SJSA1 (cell line): ENCODE measurements at places on chromosomes 7 and 10.

- DNase-seq: no peak
These were observed 6.5 kb downstream of the WDR91 start for GRCh38 chr7:135204876-135205275.

GRCh38 chr10:1130226-1130625, 74.0 kb downstream of the WDR37 start:
- peak; percentile 20 for DNase-seq

DNA sequence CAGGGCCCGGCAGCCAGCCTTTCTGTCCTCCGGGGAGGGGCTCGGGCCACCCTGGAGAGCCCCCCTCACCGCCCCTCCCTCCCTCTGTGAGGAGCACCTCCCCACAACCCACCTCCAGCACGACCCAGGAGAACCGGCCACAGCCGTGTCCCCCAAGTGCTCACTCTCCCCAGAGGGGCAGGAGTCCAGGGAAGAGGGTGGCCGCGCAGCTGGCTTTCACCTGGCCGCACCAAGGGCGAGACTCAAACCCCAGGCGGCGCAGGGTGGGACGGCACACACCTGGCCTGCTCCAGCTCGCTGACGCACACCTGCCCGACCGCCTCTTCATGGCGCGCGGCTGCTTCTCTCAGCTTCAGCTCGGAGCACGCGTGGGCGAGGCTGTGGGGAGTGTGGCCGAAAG, 73.4 kb downstream of the CFAP46 start:
- no peak for DNase-seq

GRCh38 chr7:38585572-38586354, 45.4 kb downstream of the AMPH start:
- DNase-seq: no peak

GRCh38 chr7:25787336-25787735, 364.7 kb upstream of the NFE2L3 start:
- no peak for DNase-seq

GRCh38 chr10:75202321-75203045, 8.1 kb upstream of the VDAC2 start:
- DNase-seq: no peak

DNA sequence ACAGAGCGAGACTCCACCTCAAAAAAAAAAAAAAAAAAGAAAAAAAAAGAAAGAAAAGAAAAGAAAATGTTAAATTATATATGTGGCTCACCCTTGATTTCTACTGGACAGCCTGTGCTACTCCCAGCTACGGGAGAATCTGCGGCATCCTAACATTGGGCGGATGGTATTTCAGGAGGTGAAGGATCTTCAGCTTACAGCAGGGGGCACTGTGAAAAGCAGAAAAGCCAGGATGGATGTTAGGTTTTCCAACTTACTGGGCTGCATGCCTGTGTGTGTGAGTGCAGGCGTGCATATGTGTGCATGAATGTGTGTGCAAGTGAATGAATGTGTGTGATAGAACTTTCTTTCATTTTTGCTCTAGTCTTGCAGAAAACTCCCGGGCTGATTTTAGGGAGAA, 1066.5 kb downstream of the TYW1 start:
- no peak for DNase-seq

DNA sequence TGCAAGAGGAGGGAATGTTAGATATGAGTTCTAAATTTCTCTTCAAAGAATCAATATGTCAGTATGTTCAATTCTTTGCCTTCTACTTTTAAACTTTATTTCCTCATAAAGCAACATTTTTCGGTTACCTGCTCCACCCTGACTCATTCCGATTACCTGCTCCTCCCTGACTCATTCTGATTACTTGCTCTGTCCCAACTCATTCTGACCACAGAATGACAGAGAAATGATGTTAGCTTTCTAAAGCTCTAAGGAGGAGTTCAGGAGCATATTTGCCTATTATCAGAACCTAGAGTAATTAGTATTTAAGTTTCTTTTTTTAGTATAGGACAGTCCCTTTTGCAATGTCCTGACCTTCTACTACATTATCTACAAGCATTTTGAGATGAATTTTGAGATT, 24.5 kb upstream of the PPP1R9A start:
- DNase-seq: no peak

- DNase-seq: no peak
These were observed 36.4 kb downstream of the USP54 start for GRCh38 chr10:73554721-73555120.

DNA sequence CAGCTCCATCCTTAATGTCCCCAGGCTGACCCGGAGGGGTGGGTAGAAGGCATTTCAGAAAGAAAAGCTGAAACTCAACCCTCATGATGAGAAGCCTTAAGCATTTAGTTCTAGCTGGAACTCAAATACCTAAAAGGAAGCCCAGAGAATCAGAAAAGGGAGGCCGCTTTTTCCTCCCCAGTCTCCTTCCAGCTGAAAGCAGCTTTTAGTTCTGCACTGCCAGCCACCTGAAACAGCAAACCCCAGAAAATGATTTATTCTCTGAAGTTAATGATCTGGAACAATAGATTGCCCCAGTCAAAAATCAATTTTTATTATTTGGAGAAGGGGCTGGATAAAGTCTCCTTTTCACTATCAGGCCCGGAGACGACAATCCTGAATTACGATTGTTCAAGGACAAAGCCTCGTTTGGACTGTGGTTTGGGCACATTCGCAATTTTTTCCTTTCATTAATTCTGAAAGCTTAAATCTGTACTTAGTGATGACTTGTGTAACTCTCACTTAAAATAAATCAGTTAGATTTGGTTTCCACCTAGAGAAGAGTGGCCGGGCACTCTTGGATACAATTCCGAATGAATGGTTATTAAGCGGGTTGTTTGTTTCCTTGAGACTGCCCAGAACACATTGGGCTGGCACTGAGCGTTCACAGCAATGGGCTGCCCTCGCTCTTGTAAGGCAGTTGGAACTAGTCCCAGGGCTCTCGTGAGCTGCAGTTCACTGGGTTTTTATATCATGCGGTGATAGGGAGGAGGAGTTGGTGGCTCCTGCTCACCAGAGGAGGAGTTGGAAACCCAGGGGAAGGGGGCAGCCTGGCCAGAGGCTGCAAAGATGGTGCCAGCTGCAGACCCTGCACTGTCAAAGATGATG, 262.2 kb downstream of the CCSER2 start:
- no peak for DNase-seq

DNA sequence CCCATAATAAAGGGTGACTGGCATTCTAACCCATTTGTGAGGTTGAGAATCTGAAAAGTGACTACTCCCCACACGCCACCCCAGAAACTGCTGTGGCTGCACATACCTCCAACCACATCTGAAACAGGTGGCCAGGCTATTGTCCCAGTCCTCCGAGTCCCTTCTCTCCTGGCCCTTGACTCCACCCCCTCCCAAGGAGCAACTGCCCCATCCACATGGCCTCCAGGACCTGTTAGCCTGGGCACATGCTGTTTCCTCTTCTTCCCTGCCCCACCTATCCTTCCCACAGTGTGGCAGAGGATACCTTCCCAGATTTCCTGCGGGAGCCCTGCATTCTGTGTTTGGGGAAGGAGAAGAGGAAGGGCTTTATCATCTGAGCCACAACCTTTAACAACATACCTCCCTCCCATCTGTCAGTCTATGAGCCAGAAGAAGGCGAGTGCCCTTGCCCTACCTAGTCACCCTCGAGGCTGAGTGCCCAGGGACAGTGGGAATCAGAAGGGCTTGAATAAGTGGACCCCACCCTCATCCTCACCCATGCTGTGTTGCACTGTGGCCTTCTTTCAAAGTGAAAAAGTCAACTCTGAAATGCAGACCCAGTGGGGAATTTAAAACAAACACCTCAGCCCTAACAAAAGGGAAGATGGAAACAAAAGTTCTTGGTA, 11.9 kb downstream of the STEAP1B start:
- no peak for DNase-seq

DNA sequence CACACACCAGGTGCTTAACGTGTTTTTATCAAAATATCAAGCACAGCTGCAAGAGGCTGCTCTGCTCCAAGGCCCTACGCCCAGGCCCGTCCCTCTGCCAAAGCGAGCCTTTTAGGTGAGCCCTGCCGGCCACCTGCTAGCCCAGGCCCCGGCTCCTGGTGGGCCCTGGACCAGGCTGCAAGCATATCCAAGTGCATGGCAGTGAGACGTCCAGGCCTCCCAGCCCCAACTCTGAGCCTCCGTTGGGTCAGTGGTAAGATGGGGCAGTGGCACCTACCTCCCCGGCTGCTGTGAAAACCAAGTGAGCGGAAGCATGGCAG, 136.2 kb downstream of the LHPP start:
- no peak for DNase-seq

DNA sequence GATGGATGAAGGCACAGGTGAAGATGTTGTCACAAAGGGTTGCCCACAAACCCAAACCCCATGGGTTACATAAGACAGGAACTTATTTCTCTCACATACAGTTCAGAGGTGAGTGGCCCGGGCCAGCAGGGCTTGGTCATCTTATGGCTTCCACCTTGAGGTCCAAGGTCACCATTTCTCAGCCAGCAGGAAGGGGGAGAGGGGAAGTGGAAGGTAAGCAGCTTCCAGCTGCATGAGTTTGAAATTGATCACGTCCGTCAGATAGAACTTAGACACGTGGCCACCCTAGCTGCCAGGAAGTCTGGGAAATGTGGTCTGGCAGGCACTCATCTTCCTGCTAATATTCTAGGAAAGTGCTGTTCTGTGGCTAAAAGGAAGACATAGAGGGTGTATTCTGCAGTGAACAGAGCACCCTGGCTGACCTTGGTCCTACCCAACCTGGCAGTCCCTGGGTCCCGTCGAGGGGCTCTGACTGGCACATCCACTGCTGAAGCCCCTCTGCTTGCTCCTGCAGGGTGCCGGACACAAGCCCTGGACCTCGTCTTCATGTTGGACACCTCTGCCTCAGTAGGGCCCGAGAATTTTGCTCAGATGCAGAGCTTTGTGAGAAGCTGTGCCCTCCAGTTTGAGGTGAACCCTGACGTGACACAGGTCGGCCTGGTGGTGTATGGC, 49.5 kb downstream of the VWA2 start:
- DNase-seq: no peak

- no peak for DNase-seq
These were observed 11.1 kb downstream of the CALY start for GRCh38 chr10:133325440-133326222.

DNA sequence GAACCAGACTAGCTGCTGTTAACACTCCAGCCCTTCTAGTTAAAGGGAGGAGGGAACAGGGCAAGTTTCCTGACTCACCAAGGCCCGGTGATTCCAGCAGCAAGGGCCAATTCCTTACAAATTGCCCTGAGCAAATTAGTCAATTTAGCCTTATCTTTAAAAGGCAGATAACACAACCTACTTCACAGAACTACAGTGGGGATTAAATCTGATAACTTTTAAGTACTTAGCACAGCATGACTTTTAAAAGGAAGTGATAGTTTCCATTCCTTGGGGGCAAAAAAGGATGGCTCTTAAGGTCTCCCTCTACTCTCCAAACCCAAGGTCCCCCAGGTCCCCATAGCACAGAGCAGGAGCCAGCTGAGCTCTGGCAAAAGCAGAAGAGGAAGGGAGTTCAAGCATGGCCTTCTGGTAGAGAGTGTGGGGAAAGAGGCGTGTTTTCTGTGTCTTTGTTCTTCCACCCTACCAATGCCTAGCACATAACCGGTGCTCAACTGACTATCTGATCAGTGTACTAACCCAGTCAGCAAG, 4.0 kb downstream of the CDCA7L start:
- DNase-seq: no peak

- no peak for DNase-seq
These were observed 74.9 kb downstream of the BEND7 start for GRCh38 chr10:13453896-13454295.

DNA sequence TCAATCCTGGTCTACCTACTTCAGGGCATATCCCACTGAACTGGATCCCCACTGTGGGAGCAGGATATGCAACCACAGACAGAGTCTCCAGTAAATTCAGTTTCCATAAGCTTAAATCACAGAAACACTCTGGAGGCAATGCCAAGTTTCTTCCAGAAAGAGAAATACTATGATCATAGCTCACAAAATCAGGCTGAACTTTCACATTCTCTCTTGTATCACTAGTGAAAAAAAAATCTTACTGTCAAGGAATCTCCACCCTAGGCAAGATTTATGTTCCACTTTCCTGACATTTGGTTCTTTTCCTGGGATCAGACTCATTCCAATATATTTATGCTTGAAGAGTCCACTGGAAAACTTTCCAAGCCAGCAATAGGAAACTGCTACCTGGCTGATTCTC, 749.0 kb downstream of the SUGCT start:
- DNase-seq: no peak

DNA sequence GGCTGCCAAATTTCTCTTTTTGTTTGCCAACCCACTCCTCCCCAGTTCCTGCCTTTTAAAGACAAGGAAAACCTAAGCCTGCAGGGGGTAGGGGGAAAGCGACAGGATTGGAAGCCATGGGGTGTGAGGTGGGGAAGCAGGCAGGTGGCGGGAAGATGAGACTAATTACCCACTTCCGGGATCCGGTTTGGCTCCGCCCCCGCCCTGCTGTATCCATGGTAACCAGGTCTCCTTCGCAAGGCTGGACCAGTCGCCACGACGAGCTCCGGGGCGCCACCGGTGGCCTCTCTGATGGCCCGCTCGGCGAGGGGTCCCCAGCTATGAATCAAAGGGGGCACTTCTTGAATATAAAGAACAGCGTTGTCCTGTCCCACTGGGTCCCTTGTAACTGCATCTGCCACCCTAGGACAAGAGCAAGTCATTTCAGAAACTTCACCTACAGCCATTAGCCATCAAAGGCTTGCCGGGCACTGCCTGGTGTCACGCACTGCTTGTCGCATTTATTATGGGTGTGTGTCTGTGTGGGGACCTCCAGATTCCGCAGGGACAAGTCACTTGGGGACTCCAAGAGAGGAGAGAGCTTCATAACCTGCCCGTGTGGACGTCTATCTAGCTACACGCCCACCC, 55.4 kb upstream of the LMTK2 start:
- DNase-seq: no peak

DNA sequence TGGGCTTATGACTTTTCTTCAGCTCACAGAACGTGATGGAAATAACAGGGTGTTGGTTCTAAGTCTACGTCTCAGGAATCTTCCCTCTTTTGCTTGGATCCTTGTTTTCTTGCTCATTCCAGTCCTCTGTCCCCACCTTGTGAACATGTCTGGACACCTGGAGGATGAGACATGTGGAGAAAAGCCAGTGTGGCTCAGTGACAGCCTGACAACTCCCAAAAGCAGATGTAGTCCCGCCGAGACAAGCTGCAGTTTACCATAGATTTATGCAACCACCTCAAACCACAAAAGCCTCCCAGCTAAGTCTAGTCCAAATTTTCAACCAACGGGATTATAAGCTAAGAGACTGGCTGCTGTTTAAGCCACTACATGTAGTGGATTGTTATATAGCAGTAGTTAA, 476.1 kb downstream of the SH2D4B start:
- DNase-seq: no peak

- no peak for DNase-seq
These were observed 5.1 kb upstream of the EMX2 start for GRCh38 chr10:117537436-117537903.

- DNase-seq: no peak
These were observed 1.0 kb downstream of the TLL2 start for GRCh38 chr10:96512524-96513304.
